Naive B cell (primary cell): ENCODE measurements at places on chromosomes 11 and 22.
A peak's percentile ranks its signal among the peaks of the same experiment; 100 is the strongest.

GRCh38 chr11:66219846-66220565, 48.4 kb upstream of the RAB1B start:
- no peak for DNase-seq

GRCh38 chr11:1102221-1102971, 27.7 kb downstream of the MUC2 start:
- no peak for DNase-seq

DNA sequence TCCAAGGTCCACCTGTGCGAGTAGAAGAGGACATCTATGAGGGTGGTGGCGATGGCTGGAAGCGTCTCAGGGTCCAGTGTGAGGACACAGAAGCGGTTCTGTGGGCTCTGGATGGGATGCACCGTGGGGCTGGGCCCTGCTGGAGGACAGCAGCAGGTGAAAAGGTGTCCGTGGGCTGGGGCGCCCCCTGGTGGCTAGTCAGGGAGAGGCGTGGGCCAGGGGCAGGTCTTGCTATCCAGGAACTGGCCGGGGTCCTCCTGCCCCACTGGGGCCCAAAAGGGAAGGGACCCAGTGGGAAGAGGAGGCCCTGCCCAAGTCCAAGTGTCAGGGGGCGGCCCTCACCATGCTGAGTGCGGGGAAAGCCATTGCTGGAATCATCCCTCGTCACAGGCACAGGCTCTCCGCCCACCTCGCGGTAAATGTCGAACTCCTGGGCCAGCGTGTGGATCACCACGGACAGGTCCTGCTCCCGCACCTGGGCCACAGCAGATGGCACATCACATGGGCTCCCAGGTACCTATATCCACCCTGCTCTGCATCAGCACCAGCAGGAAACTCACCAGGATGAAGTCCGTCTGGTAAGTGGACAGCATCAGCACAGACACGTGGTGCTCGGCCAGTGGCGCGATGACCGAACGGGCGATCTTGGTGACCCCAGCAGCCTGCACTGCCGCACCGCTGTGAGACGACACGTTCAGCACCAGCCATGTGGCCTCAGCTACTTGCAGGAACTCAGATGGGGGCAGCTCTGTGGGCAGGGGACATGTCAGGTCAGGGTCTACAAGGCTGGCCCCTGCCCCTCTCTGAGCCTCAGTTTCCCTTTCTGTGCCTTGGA, 2.3 kb downstream of the CASTOR1 start:
- DNase-seq, result peak; percentile 81

DNA sequence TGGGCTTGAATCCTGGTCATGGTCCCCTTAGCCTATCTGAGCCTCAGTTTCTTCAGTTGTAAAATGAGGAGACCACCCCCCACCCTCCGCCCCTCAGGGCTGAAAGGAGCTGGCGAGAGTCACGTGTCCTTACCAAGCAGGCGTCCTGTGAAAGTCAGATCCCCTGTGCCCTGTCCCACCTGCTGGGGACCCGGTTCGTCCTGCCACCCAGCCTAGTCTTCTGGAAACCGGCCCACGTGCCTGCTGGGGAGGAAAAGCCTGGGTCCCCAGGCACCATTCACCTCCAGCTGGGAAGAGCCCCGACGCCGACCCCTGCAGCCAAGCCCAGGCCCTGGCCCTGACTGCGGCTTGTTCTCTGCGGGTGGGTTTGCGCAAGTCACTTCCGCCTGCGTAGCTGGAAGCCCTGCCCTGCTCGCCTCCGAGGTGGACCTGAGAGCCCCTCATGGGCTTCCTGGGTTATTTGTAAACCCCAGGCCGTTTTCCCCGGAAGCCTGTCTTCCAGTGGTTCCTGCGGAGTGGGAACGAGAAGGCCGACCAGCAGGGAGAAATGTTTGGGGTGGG, 679 bp upstream of the SSH3 start:
- DNase-seq, result no peak

GRCh38 chr11:44842220-44842619, 108.5 kb downstream of the TP53I11 start:
- no peak for DNase-seq
